ENCODE measurements at places on chromosomes 2 and 18. TPM values are rescaled to one million over a fixed set of nuclear protein-coding genes. Genes with fewer than 3 reads are reported as not detected.

ZC3H8 gene
- 4.2 TPM for total RNA-seq

PLCL1 gene
- total RNA-seq = 1.7 TPM

REG3G gene
- total RNA-seq = not detected

SLC8A1 gene
- total RNA-seq = under 0.01 TPM

UBXN4 gene
- 40.3 TPM for total RNA-seq

SMYD5 gene
- total RNA-seq = 11.1 TPM

PLGLB2 gene
- total RNA-seq = 1.2 TPM

GPR45 gene
- not detected for total RNA-seq

COL4A4 gene
- total RNA-seq = under 0.01 TPM

EMILIN1 gene
- 42.3 TPM for total RNA-seq

TRPM8 gene
- not detected for total RNA-seq

IL36RN gene
- not detected for total RNA-seq

SLC4A3 gene
- 0.22 TPM for total RNA-seq

KRTCAP3 gene
- total RNA-seq = not detected

B4GALT6 gene
- 4.4 TPM for total RNA-seq

AGFG1 gene
- 30.0 TPM for total RNA-seq

SLC5A7 gene
- not detected for total RNA-seq

CPLX4 gene
- not detected for total RNA-seq

FSHR gene
- not detected for total RNA-seq

POTEI gene
- 0.79 TPM for total RNA-seq

FOXI3 gene
- total RNA-seq = not detected

GPR39 gene
- total RNA-seq = 0.22 TPM

RMDN2 gene
- 2.0 TPM for total RNA-seq

ICOS gene
- not detected for total RNA-seq

TMEM200C gene
- not detected for total RNA-seq

All from lung microvascular endothelial cell (primary cell).